Activated CD4-positive, alpha-beta T cell treated with anti-CD3 and anti-CD28 coated beads, Interleukin-2, amount 50 U/mL, for 24 hours (primary cell): ENCODE measurements at places on chromosomes 2 and 18.
A peak's percentile ranks its signal among the peaks of the same experiment; 100 is the strongest.

DNA sequence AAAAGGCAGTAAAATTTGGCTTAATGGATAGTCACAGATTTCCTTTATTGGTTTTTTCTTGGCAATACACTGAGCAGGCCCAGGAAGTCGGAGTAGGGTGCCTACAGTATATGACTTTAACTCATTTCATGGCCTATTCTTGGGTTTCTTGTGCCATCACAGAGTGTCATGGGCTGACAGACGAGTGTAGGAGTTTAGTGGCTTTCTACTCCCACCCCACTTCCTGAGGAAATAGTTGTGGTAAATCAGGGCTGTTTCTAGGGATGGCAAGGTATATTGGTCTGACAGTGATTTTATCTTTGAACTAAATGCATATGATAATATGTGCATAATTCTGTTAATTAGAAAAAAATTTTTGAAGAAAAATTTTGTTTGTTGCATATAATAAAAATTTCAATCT is 100.1 kb downstream of the PLCL1 start:
- DNase-seq = no peak

- DNase-seq = no peak
Measured at GRCh38 chr2:239947729-239948045, 77.5 kb downstream of the NDUFA10 start.

DNA sequence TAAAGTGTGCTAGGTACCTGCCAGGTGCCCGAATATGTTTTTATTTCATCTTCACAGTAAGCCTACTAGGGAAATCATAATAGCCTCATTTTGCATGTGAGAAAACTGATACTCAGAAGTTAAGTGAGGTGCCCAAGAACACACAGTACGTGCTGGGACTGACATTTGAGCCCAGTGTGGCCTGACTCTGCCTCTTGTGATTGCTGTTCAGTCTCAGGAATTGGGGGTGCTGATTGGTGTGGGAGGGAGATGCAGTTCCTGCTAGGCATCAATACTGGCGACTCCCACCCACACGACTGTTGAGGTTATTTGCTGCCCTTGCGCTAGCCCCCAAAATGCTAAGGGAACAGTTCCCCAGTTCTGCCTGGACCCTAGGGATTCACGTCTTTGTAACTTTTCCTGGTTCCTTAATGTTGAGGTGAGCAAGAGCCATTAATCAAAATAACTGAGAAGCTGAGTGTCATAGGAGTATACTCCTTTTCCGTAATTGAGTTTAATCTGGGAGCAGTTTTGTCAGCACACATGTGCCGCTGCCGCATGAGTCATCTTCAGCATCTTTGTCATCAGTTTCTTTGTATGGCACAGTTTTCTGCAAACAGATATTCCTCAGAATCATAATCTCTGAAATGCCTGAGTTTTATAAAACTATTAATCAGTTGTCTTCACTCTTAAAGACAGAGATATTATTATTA is 120.7 kb downstream of the NCK2 start:
- no peak for DNase-seq

- no peak for DNase-seq
Measured at GRCh38 chr2:106596844-106597243, 109.7 kb downstream of the CD8B2 start.

- DNase-seq = no peak
Measured at GRCh38 chr2:197309691-197310231, 819 bp downstream of the ANKRD44 start.

DNA sequence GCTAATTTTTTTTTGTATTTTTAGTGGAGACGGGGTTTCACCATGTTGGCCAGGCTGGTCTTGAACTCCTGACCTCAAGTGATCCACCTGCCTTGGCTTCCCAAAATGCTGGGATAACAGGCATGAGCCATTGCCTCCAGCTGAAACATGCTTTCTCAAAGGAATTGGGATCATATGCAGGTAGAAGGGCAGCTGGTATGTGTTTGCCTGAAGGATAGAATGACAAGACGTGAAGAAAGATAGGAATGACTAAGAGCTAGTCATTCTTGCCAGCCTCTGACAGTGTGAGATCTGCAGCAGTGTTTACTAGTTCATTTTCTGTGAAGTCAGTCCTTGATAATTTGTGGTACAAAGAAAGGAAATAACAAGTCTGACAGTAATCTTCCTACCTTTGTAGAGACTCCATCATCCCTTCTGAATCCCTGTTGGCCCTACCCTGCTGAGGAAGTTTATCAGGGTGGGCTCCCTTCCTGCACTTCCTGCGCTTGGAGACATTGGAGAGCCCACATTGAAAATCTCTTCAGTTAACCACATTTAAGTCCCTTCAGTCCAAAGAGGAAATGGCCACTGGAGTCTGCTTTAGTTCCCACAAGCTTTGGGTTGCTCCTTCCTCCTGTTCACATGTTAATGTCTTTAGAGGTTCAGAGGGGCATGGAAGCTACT is 14.7 kb downstream of the CFLAR start:
- peak; percentile 56 for DNase-seq

DNA sequence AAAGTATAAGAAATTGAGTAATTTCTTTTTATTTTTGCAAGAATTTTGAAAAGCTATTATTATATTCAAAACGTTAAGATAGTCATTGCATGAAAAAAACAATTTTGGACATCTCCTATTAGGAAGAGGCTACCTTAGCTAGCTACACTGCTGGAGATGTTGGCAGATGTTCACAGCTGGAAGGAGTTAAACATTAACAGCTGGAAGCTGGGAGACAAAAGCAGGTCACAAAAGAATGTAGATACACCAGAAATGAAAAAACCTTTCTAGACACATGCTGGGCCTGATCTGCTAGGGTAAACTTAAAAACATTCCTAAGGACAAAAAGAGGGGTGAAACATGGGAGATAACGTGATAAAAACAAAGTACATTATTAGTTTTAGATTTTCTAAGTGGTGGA is 84.4 kb downstream of the SESTD1 start:
- no peak for DNase-seq

- no peak for DNase-seq
Measured at GRCh38 chr2:237546040-237546875, 20.1 kb upstream of the PRLH start.

- no peak for DNase-seq
Measured at GRCh38 chr2:64234150-64234549, 89.9 kb upstream of the PELI1 start.

DNA sequence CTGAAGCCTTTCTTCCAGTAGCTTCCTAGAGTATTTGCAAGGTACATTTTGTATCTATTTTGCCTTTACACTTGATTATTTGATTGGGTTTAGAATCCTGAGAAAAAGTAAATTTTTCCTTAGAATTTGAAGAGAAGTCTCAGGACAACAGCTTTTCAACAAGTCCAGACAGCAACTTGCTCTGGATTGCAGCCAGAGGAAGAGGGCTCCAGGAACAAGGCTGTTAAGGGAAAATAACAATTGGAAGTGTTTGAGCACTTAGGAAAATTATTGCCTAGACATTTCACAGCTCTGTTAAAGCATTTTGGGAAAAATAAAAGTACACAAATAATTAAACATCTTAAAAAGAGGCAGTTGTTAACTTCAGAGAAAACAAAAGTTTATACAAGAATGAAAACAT is 58.3 kb upstream of the RAPGEF4 start:
- DNase-seq = no peak

- no peak for DNase-seq
Measured at GRCh38 chr18:45566025-45566740, 49.1 kb upstream of the SLC14A2 start.

DNA sequence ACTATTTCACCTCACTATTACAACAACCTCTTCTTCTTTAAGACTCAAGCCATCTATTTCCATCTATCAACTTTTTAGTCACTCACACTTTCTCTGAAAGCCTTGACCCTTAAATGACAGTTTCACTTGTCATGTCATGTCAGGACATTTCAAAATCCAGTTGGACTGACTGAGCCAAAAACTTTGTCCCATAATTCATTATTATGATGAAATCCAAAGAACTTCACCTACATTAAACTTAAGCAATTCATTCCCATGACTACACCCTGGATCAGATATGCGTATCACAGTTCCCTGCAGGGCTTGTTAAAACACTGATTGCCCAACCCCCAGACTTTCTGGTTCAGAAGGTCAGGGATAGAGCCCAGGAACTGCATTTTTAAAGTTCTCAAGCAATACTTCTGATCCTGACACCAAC is 26.5 kb downstream of the LDAH start:
- no peak for DNase-seq

- no peak for DNase-seq
Measured at GRCh38 chr2:104856973-104857261, 3.0 kb downstream of the POU3F3 start.

- no peak for DNase-seq
Measured at GRCh38 chr2:239283961-239284795, 116.6 kb downstream of the HDAC4 start.

- no peak for DNase-seq
Measured at GRCh38 chr2:229761663-229762062, 47.3 kb upstream of the DNER start.

GRCh38 chr2:72144632-72145288 is 2.9 kb downstream of the CYP26B1 start:
- no peak for DNase-seq

DNA sequence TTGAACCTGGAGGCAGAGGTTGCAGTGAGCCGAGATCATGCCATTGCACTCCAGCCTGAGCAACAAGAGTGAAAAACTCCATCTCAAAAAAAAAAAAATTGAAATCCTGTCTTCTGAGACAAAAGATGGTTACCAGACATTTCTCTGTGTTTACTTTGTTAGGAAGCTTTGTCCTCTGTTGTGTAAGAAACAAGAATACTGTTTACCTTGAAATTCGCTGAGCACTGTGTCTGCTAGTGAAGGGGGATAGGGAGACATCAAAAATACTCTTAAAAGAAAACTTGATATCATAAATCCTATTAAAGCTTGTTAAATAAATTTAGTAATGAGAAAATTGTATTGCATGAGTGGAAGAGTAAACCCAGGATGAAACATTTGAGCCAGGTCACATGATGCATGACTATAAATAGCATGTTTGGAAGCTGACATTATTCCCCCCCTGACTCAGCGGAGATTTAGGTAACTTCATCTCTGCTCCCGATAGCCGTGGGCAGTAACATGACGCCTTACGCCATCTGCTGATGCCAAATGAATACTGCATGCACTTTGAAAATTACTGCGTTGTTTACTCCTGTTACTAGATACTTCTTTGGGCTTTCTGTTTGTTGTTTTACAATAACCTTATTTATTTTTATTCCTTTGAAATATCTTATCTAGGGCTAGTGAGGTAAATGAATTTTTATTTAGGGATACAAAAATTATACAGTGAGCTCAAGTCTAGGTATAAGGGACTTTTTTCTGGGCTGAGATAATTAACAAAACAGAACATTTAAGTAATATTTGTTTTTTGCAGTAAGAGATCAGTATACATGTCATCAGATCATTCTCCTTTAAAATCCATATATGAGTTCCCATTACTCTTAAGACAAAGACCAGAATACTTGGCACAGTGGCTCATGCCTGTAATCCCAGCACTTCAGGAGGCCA is 134.9 kb downstream of the MAP3K20 start:
- no peak for DNase-seq

- no peak for DNase-seq
Measured at GRCh38 chr2:221822416-221822815, 250.3 kb upstream of the EPHA4 start.

- no peak for DNase-seq
Measured at GRCh38 chr2:174686430-174686829, 77.8 kb downstream of the CHRNA1 start.

- no peak for DNase-seq
Measured at GRCh38 chr2:154455866-154456265, 242.6 kb upstream of the KCNJ3 start.

- no peak for DNase-seq
Measured at GRCh38 chr2:201183365-201183727, 405 bp downstream of the CASP10 start.

DNA sequence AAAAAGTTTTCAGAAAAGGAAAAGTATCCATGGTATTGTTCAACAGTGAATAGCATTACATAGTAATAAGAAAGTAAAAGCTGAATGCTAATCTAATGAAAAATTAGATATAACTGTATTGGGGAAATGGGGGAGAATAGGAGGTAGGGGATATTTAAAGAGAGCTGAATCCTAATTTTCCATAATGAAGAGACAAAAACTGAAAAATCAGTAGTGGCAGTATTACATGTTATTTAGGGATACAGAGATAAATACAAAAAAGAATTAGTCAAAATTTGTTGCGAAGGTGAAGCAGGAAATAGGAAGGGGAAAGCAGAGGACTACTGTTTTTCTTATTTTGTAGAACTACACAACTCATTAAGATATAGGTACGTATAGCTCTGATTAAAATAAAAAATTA is 9.1 kb downstream of the TANK start:
- DNase-seq = no peak

DNA sequence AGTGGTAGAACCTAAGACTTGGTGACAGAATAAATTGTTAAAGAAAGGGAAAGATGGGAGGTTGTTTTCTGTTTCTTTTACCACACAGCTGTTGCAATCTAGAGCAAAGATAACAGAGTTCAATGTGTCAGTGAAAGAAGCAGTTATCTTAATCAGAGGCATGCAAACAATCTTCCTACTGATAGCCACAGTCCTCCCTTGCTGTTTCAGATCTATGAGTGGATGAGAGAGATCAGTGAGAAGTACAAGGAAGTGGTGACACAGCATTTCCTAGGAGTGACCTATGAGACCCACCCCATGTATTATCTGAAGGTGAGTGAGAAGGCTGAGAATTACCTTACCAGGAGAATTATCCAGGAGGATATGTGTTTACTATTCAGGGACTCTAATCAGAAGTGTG is 15.9 kb downstream of the CPO start:
- DNase-seq = no peak

DNA sequence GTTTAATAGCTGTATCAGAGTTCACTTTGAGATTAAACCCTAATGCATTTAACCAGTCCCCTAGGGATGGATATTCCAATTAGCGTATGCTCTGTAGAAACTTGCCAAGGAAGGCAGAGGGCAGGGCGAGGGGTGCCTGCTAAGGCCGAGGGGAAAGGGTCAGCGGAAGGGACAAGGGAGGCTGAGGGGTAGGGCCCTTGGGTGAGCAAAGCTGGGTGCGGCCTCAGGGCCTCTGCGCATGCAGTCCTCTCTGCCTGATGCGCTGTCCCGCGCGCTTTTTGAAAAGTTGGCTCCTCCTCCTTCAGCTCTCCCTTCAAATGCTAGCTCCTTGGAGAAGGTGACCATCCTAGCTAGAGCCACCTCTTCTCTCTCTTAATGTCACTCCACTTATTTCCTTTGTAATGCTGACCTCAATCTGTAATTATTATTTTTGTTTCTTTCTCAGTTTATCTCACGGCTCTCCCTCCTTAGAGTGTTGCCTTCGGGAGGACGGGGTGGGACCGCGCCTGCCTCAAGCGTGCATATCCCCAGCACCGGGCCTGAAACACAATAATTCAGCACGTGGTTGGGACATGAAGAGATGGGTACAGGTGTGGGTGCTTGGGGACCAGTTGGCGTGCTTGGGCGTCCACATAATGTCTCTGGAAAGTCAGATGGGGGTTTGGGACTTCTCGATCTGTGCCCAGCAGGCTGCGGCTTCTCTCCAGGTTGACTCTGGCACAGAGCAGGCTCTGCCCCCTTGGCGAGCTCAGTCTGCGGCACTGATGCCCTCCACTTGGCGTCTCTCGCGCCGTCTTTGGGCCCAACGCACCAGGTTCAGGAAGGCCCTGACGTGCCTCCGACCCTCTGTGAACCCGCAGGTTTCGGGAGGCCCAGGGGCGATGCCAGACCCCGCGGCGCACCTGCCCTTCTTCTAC is 10.0 kb downstream of the ZAP70 start:
- DNase-seq = no peak
